ENCODE measurements at places on chromosomes 5 and 9. TPM values are rescaled to one million over a fixed set of nuclear protein-coding genes. Genes with fewer than 3 reads are reported as not detected.
A peak's percentile ranks its signal among the peaks of the same experiment; 100 is the strongest.

The TERT gene
- total RNA-seq, result not detected

The FGF1 gene
- total RNA-seq, result 0.97 TPM

DNA sequence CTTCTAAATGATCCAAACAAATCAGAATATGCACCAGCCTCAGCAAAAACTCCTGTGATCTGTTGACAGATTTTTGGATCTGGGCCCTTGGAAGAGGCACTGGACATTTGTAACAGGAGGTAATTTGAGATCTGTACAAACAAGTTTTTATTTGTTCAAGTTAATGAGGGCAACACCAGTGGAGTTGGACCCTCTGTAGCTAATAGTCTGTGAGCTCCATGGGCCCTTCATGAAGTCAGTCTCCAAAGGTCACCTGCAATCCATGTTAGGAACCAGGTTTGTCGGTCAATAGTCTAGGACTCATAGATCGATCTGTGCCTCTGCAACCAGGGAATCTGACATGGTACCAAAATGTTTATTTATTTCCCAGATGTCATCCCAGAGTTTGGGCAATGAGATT is 40.9 kb downstream of the PAM start:
- DNase-seq, result no peak

GRCh38 chr9:130984521-130984920 is 24.5 kb upstream of the LAMC3 start:
- no peak for DNase-seq

DNA sequence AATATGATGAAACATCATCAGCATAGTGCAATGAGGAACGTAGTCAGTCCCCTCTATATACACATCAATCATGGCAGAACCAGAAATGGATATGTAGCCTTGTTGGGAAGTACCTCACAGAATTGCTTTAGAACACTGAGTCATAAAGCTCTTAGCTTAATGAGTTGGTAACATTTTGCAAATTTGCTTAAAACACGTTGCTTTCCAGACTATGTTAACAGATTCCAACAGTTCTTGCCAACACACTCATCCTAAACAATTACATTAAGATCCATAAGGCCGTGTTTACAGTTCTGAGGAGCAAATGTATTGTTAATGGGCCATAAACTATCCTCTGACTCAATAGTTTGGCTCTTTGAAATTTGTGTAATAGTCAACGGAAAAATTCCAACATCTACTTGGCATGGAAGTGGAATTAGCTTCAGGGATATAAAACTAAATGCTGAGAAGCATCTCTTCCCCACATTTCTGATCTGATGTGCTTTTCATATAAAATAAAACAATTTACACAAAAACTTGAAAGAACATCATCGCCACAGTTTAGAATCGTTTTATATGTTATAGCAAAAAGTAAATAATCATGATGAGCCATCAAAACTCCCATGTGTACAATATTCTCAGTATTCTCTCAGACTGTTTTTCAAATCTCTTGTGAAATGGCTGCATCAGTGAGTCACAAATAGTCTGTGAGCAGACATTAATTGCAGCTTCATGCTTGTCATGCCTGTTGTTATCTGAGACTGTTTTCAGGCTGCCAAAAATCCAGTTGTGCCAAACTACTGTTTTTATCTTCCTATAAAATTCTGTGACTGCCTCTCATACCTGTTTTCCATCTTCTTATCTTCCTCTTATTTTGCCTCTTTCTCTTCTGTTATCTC is 291.9 kb downstream of the COX7C start:
- no peak for DNase-seq

- no peak for DNase-seq
Measured at GRCh38 chr5:124686239-124687004, 60.0 kb downstream of the ZNF608 start.

DNA sequence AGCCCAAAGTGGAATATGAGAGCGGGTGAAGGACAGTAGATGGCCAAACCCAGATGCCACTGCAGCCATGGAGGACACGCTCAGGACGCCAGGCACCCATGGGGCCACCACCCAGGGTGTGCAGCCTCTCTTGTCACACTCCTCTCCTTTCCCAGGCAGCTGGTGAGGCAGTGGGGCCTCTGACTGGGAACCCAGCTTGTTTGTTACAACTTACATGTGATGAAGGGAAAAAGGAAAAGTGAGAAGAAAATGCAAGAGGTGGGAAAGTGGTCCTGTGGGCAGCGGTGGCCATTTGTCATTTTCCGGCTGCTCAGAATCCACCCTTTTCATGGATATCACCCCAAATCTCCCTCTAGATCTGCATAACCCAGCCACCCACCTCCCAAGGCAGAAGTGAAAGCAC is 62.7 kb upstream of the UNC5A start:
- no peak for DNase-seq

DNA sequence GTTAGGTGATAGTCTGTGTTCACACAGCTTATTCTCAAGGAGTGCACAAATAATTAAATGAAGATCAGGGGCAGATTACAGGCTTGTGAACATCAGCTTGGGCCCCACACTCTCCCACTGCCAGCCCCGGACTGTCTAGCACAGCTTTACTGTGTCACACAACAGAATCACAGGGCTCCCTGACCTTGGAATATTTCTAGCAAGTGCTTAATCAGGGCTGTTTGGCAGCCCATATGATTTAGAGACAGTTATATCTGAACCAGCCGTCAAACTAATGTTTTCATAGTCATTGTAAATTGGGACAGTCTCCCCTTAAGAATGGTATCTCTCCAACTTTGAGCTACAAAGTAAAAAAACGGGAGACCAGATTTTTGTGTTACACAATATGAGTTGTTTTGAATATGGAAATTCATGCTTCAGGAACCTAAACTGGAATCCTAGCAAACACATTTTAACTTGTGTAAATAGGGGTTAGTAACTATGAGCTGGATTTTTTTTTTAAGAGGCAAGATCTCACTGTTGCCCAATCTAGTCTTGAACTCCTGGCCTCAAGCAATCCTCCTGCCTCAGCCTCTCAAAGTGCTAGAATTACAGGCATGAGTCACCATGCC is 517.6 kb downstream of the BNC2 start:
- DNase-seq, result no peak

DNA sequence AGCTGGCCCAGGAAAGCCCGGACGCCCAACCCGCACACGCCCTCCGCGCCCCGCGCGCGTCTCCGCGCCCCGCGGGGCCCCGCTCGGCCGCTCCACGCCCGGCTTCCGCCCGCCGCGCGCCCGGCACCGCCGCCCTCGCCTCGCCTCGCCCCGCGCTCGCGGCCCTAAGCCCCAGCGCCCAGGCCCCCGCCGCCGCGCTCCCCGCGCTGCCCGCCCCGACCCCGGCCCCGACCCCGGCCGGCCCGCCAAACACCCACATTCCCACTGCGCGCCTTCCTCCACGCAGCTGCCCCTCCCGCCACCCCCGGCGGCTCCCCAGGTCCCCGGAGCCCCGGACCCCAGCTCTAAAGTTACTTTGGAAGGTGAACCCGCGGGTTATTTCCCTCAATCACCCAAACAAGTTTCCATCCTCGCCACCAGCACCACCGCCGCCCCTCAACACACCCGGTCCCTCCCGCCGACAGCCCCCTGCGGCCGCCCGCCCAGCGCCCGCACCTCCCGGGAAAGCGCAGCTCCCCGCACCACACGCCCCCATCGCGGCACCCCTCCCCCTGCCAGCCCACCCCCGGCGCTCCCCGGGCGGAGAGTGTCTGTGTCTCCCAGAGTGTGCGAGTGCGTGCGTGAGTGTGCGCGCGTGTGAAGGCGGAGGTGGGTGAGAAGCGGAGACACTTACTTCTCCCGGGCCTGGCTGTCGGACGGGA is 439 bp downstream of the SSBP2 start:
- no peak for DNase-seq

DNA sequence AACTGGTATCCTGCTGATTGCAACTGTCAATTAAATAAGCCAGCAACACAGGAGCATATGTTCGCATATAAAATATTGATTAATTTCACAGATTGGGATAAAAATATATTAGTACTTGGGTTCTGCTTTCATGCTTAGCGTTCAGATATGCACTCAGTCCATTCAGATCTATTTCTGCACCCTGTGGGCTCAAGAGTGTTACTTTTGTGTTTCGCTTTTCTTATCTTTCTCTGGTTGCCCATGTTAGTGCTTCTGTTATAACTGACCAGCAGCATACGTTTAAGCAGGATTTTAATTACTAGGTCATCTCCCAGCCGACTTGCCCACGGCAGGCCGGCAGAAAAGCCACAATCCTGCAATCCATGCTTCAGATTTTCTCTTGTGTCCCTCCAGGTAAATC is 289.1 kb downstream of the EBF1 start:
- no peak for DNase-seq

DNA sequence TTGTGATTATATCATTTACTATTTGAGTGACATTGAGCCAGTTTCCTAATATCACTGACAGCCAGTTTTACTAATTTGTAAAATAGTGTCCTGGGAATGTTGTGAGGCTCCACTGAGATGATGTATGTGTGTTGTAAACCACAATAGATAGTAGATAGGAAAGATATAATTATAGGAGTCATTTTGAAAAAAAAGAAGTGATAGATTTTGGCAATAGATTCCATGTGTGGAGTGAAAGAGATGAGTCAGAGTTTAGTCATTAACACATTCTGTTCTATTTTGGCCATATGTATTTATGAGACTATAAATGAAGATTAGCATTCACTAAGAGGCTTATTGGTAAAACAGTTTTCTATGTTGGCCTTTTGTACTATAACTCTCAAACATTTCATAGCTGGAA is 388.2 kb downstream of the FAM170A start:
- DNase-seq, result no peak

GRCh38 chr5:68435611-68436010 is 220.1 kb downstream of the PIK3R1 start:
- peak; percentile 49 for DNase-seq

DNA sequence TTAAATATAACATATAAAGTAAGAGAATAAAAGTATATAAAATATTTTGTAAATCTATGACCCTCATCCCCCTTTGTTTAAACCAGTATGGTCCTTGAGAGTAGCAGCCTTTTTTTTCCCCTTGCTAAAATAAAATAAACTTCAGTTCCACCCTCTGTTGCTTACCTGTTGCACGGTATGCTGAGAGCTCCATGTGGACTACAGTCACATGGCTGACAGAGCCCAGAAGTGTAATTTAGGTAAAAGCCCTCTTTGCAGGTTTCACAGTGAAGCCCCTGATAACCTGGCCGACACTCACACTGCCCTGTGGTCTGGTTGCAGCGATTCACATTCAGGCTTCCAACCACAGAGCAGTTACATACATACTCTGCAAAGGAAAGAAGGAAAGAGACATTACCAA is 55.1 kb downstream of the MEGF9 start:
- no peak for DNase-seq

- DNase-seq, result no peak
Measured at GRCh38 chr9:81119591-81119990, 569.8 kb downstream of the TLE1 start.

The RGP1 gene
- 29.6 TPM for total RNA-seq

GRCh38 chr9:134304690-134305089 is 21.6 kb upstream of the RXRA start:
- peak; percentile 13 for DNase-seq

The PDCD1LG2 gene
- total RNA-seq, result 9.0 TPM

The MARCOL gene
- not detected for total RNA-seq

DNA sequence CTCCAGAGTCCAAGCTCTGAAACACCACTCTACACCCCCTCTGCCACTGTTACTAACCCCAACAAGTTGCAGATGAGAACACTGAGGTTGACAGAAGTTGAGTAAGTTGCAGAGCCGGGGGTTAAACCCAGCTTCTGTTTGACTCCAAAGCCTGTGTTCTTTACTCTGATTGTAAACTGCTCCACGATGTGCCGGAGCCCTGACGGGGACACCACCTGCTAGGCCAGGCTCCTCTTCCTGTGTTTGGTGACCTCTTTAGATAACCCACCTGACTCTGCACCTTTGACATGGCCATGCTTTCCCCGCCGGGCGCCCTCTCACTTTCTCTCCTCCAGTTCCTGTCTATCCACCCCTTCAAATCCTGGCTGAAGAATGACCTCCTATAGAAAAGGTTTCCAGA is 96.7 kb downstream of the PAX5 start:
- DNase-seq, result no peak

The DDX4 gene
- not detected for total RNA-seq

GRCh38 chr9:103037508-103038477 is 42.7 kb downstream of the CYLC2 start:
- DNase-seq, result no peak

The ORM2 gene
- total RNA-seq, result 3.1 TPM

DNA sequence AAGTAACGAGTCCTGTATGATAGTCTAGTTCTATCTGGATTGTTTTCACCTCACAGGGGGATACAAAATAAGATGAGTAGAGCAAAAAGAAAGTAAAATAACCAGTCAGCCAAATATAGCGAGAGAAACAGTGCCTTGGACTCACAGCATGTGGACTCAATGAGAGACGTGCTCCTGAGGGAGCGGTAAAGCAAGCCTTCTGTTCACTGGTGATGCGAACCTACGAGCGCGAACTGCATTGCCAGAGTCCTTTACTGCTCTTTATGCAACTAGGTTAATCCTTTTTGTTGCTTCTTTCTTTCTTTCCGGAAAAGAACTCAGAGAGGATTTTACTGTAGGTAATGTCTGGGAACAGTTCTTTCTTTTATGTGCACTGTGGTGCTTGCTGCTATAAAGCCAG is 132.7 kb downstream of the ANXA1 start:
- no peak for DNase-seq

DNA sequence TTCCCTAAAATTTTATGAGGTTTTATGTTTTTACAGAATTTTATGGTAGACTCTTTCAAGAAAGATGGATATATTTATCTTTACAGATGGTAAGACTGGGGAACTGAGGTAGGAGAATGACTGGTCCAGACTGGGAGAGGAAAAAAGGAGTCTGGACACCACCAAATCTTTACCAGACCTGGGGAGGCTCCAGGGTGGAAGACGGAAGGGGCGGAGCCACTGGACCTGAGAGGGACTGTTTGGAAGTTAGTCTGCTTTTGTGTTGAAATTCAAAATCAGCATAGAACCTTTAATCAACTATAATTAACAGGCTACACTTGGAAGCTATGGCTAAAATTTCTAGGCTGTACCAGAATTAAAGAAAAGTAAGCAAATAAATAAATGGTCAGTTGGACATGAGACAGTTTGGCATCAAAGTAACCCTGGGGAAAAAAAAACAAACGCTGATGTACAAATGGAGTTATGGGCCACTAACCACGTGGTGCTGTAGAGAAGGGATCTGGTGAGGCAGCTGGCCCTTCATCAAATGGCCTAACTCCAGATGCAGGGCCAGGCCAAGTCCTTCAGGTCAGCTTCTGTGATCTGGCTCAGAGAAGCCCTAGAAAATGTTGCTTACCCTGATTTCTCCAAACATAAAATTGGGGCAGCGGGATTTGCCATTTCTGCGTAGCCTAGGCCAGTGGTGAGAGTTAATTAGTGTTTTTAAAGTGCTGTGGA is 155.1 kb downstream of the ARSB start:
- no peak for DNase-seq

GRCh38 chr5:168978500-168978899 is 322.4 kb downstream of the SLIT3 start:
- DNase-seq, result no peak

DNA sequence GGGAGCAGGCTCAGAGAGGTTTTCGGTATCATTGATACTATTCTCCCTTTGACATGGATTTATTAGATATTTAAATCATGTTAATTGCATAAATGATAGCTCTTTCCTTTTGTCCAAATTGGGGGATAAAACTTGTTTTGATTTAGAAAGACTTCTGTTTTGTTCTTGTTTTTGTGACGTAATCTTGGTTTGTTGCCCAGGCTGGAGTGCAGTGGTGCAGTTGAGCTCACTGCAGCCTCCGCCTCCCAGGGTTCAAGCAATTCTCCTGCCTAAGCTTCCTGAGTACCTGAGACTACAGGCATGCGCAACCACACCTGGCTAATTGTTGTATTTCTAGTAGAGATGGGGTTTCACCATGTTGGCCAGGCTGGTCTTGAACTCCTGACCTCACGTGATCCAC is 7.1 kb downstream of the MAT2B start:
- DNase-seq, result no peak

The LCNL1 gene
- 1.9 TPM for total RNA-seq

Measured in lower lobe of right lung (tissue), 2 donors.